ENCODE measurements at places on chromosomes 6 and 20.

DNA sequence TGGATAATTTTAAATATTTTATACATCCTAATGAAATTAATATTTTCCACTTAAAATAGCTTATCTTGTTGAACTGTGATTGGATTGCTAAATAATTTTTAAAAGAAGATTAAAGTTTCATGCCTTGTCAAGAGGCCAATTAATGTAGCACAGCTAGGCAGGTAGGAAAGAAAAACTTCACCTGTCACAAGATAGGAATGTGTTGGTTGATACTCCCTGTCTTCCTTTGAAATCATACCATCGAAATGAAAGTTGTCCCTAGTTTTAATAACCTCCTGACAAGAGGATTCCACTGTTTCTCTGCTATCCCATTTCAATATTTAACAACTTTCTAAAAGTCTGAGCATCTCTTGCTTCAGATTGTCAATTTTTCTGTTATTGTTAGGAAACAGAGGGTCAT lies 80.8 kb downstream of the BMP6 start:
- no peak for DNase-seq

DNA sequence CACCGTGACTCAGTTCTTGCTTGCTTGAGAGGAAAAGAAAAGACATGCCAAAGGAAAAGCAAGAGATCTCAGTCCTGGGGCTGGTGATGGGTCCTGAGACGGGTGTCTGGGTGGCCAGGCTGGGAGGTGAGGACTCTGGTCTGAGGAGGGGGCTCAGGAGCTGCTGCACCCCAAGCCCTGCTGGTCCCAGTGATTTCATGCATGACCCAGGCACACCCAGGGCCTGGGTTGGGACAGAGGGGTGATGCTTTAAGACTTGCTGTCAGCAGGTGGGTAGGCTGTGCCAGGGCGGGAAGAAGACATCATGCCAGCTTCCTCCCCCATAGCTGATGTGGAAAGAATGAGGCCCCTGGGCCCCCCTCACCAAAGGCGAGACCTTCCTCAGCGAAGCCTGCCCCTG lies 65.1 kb upstream of the PMEPA1 start:
- no peak for DNase-seq

- DNase-seq, result no peak
Measured at GRCh38 chr6:128482642-128483041, 37.8 kb downstream of the PTPRK start.

- DNase-seq, result no peak
Measured at GRCh38 chr6:1617466-1618310, 8.0 kb downstream of the FOXC1 start.

GRCh38 chr6:104434519-104434918 lies 425.2 kb downstream of the HACE1 start:
- DNase-seq, result no peak

GRCh38 chr6:28558629-28559028 lies 32.9 kb downstream of the GPX5 start:
- DNase-seq, result no peak
